Nucleus accumbens (tissue), 56 donors: ENCODE measurements at places on chromosomes 13 and 19.
A peak's percentile ranks its signal among the peaks of the same experiment; 100 is the strongest.

DNA sequence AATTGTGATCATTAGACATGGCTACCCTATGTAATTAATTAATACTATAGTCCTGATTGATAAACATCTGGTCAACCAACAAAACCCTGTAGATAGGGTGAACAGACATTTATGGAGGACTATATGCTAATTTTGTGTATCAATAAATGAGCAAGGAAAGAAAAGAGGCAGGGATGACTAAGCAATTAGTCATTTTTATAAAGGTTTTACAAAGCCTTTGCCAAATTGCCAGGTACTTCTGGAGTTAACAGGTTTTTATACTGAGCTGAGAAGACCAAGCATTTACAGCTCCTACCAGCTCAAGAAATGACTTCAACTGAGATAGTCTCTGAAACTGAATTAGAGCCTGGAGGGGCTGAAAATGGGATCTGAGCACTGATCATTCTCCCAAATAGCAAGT is 186.8 kb upstream of the PRR20A start:
- DNase-seq, result no peak

DNA sequence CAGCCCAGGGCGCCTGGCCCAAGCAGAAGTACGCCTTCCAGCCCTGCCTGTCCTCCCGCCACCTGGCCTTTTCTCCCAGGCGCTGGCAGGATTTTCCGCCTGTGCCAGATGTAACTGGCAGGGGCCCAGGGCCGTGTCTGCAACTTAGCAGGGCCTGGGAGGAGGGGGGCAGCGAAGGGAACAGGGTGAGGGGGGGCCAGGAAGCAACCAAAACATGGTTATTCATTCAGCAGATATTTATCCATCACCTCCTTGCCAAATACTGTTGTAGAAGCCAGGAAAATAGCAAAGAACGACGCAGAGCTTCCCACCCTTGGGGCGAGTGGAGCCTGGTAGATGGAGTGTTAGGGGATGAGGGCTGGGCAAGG is 5.6 kb downstream of the TLE6 start:
- no peak for DNase-seq

DNA sequence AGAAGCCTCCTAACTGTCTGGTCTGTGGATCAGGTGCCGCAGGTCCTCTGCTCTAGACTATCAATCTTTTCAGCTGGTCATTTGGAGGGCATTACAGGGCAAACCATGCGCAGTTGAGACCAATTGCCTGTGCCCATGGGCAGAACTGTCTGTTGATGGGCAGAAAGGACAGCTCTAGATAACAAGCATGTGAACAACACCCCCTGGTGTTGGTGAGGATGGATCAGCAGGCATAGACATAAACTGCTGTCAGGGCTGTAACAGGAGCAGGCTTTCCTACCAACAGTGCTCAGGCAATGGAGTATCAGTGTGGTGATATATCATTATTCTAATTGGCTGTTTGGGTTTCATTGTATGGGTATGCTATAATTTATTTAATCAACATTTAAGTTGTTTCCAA is 104.7 kb upstream of the KL start:
- DNase-seq, result no peak

GRCh38 chr13:96824140-96824539 is 170.1 kb downstream of the OXGR1 start:
- DNase-seq, result no peak

GRCh38 chr19:19531951-19532805 is 3.5 kb downstream of the YJEFN3 start:
- peak; percentile 92 for DNase-seq

DNA sequence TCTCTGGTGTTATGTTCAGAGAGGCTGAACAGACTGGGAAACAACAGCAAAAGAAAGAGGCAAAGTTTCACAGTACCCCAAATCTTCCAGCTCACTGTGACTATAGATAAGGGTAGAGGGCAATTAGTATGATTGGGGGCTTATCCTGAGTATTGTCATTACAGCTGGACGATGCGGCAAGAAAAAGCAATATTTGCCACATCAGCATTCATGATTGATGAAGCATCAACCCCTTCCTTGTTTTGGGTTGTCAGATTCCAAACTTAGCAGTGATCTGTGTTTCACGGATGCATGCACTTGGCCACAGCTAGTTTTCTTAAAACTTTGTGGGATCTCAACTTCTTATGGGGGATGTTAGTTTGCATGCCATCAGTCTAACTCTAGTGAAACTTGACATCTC is 348.8 kb upstream of the SLITRK5 start:
- no peak for DNase-seq

DNA sequence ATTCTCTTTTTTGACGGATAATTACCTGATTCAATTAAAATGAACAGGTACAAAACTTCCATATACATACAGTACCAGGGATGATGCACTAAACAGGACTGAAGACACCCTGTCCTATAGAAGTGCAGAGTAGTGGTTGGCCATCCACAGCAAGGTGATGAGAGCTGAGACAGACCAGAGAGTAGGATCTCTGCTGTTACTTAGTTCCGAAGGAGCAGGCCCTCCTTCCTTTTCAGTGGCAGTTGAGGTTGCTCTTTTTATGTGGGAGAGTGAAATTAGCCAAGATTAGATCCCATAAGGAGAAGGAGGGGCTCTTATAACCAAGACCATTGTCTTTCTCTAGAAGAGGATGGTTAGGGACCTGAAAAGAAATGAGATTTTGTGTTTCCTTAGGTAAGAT is 4.0 kb downstream of the PDS5B start:
- no peak for DNase-seq

DNA sequence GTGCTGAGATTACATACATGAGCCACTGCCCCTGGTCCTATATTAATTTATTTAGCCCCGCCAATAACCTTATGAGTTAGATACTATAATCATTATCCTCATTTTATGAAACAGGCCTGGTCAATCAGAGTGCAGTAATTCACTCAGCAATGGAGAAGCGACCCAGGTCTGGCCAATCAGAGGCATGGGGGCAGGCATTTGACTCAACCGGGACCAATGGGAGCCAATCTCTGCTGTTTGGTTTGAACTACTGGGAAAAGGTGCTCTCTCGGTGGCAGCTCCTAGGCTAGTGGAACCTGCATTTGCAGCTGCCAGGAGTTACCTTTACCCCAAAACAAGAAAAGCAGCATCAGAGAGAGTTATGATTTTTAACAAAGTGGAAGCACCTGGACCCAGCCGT is 6.6 kb downstream of the SIRT2 start:
- DNase-seq, result no peak

- DNase-seq, result no peak
Measured at GRCh38 chr13:95982144-95982543, 71.1 kb downstream of the UGGT2 start.

GRCh38 chr13:40439928-40440327 is 226.5 kb downstream of the FOXO1 start:
- DNase-seq, result no peak

DNA sequence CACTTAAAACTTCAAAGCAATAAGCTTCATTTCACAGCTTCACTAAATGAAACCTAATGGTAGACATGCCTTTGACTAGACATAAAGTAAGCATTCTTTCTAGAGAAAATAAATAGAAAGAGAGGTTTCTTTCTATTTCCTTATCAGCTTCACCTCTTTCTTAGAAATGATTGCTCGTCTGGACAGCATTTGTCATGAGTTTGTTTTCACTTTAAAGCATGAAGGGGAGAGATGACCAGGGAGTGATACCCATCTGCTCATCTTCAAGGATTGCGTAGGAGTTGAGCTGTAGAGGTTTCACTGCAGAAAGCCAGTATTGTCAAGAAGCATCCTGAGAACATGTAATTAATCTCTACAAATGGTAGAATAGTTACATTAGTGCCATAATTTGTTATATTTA is 61.3 kb downstream of the COL4A2 start:
- DNase-seq, result no peak

GRCh38 chr13:53220038-53220437 is 191.4 kb downstream of the OLFM4 start:
- no peak for DNase-seq

DNA sequence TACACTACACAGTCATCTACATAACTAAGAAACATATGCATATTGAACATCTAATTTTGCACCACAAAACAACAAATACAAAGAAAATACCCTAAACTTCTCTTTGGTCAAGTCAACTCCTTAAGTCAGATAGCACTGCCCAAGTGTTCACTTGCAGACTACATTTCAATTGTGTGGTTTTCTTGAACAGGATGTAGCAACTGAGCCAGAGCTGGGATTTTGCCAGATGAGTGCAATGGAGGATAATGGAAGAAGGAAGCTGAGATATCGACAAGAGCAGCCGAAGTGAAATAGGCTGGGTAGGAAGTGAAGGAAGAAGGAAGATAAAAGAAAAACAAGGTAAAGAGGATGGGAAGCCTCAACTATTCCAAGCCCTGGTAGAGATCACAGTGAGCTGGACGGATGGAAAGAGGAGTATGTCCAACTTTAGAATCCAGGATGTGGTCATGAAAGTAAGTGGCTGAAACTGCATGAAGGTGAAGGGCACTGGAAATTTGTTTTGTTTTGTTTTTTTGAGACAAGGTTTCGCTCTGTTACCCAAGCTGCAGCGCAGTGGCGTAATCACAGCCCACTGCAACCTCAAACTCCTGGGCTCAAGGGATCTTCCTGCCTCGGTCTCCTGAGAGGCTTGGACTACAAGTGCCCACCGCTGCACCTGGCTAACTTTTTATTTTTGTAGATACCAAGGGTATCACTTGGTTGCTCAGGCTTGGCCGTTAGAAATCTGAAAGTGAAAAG is 15.0 kb downstream of the NUFIP1 start:
- no peak for DNase-seq

DNA sequence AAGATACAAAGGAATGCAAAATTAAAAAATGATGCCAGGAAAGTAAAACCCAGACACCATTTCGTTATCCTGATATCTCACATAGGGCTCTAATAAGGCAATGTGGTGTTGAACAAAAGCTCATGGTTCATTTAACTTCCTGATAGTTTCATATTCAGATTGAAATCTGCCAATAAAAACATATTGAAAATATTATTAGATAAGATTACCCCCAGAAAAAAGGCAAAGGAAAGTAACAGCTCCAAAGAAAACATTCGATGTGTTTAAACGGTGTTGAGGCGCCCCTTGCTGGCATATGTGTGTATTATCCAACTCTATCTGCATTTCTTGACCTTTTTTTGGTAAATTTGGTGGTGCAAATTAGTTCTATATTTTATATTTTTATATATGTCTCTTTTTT is 75.9 kb downstream of the ESD start:
- peak; percentile 4 for DNase-seq

GRCh38 chr19:588093-588740 is 1.5 kb upstream of the HCN2 start:
- DNase-seq, result peak; percentile 79

- DNase-seq, result peak; percentile 16
Measured at GRCh38 chr13:55234311-55234710, 1906.4 kb upstream of the PRR20A start.

GRCh38 chr13:29935309-29935981 is 85.0 kb upstream of the UBL3 start:
- DNase-seq, result no peak

GRCh38 chr19:29714953-29715700 is at the start of gene C19orf12:
TSS of gene C19orf12 (minus strand) at chr19:29715261. CDS start at chr19:29708413, 6,848 bp downstream.
- peak; percentile 59 for DNase-seq
